ENCODE measurements at places on chromosomes 12 and 14.

GRCh38 chr12:20105943-20106342 is 262.4 kb upstream of the PDE3A start:
- DNase-seq, result no peak

- peak; percentile 55 for DNase-seq
Observed at GRCh38 chr12:22100958-22101748, 55.1 kb downstream of the CMAS start.

DNA sequence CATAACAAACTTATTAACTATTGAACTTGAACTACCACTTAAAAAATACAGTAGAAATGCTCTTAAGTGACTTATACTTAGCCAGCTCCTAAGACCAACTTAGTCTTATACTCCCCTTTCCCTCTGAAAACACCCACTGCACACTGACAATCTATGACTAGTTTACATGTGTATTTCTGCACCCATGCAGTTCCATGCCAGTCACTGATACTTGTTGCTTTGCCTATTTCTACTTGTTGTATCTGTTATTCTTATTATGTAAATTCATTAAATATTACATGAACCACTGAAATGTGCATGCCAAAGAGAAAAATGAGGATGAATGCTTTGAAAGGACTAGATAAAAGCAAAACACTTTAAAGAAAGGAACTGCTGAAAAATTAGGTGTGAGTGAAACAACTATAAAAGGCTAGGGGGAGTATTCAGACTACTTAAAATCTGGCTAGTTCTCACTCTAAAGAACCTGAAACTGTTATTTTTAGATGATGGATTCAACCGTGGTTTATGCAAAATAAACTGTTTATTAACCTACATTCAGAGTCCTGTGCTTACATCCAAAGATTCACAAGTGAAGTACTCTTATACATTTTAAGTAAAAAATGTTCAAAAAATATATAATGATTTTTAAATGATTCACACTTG is 74.7 kb downstream of the RPS6KA5 start:
- DNase-seq, result no peak

GRCh38 chr14:105528586-105529318 is 2.4 kb downstream of the TMEM121 start:
- no peak for DNase-seq

GRCh38 chr12:105888696-105889095 is 250.1 kb downstream of the NUAK1 start:
- DNase-seq, result no peak
